Hematopoietic multipotent progenitor cell treated with erythropoietin and hydrocortisone succinate and interleukin-3 and kit ligand, for 4 days (in vitro differentiated cells): ENCODE measurements at places on chromosomes 12 and 14.

DNA sequence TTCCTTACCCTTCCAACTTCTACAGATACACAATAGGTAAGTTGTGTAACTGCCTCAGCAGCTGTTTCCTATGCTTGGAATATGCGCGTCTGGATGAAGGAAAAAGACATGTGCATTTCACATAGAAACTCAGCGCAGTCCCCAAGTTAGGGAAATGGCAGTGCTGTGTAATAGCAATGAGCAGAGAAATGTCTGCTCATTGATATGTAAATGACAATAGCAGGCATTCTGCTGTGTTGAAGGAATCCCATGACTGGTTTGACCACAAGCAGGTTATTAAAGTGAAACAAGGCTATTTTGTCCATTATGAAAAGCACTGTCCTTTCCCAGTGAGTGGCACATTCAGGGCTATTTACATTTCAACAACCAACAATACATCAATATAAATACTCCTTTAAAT lies 106.6 kb downstream of the BTG1 start:
- no peak for DNase-seq

DNA sequence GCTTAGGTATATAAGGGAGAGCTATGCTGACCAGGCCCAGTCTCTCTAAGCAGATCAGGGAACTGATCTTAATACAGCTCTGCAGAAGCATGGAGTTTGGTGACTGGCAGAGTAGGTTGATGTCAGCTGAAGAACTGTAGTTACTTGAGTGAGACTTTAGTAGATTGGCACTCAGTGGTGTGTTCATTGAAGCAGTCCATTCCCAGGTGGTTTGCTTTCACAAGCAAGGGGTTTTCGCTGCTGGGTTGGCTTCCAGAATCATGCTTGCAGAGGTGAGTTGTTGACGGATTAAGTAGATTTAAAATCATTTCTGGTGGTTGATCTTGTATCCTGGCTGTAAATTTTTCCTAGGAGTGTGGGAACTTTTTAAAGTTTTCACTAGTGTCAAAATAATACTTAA lies 6.5 kb upstream of the DHRS7 start:
- no peak for DNase-seq

DNA sequence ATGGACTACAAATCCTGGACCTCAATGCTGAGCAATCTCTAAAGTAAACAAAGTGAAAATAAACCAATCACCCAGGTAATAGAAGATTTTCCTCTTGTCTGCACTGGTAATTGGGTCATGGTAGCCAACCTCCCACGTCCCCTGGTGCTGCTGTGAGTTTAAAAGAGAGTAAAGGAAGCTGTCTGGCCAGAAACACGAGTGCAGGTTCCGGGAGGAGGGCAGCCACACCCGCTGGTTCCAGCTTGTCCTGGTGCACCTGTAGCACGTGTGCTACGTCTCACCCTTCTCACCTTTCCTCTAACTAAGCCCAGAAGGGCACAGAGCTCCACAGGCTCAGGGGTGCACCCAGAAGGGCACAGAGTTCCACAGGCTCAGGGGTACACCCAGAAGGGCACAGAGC lies 5.4 kb downstream of the CRACR2A start:
- no peak for DNase-seq

- no peak for DNase-seq
These were observed 24.3 kb upstream of the EMP1 start for GRCh38 chr12:13171921-13172859.

DNA sequence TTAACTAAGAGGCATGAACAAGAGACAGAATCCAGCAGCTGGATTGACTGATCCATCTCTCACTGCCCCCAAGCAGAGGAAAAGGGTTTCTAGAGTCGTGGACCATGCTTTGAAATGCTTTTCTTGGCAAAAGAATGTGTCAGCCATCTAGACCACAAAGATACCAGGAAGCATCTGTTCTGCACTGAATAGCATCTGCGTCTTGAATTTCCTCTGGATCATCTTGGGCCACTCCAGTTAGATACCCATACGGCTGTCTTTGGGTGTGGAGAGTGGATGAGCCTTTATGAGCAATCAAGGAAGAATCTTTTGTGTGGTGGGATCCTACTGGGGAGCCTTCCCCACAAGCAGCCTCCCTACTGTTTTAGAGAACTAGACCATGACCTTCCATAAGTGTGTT lies 16.0 kb upstream of the RFX4 start:
- no peak for DNase-seq

DNA sequence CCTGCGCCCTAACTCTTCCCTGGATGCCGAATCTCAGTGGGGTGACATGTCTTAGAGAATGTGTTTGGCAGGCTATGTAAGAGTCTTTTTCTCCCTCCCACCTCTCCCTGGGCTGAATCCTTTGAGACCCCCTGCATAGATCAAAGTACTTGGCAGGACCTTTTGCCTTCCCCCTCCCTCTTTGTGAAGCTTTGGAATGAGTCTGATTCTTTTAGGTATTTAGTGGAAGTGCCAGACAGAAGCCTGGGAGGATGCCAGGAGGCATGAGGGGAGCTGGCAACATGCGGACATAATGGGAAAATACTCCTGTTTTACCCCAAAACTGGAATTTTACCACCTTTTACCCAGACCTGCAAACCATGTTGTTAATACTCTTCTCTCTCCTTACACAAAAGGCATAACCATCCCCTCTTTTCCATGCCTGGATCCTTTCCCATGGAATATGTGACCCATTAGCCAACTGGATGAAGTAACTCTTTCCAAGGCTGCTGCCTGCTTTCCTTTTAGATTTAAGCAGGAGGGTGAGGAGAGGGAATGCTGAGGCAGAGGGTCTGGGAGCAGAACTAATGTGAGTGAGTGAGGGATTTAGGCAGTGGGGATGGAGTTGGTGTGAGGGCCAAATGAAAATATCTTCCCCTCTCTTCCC lies 41.7 kb downstream of the TTLL5 start:
- DNase-seq = no peak

GRCh38 chr12:96046543-96047228 lies 11.3 kb upstream of the LTA4H start:
- DNase-seq = no peak

GRCh38 chr12:41221491-41221890 lies 33.4 kb downstream of the PDZRN4 start:
- DNase-seq = peak; percentile 83
